Activated naive CD8-positive, alpha-beta T cell treated with anti-CD3 and anti-CD28 coated beads, Interleukin-2, amount 50 U/mL, for 16 hours (primary cell): ENCODE measurements at places on chromosomes 3 and 15.

GRCh38 chr15:92048739-92049138, 195.2 kb downstream of the SLCO3A1 start:
- DNase-seq: no peak

DNA sequence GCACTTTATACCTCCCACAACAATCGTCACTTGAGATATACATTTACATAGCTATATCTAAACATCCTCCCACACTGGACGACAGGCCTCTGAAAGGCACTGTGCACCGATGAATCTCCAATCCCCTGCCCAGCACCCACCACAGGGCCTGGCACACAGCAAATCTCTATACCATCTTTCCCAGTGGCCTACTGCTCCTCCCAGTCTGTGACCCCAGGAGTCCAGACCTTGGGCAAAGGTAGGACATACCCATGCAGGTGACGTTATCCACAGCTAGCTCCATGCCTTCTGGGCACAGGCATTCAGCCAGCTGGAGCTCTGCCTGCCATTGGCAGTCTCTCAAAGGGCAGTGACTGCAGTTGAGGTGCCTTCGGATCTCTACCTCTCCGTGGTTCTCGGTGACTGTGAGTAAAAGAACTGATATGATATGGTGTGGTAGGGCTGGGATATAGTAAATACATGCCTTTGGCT, 5.8 kb downstream of the LTK start:
- DNase-seq: no peak

- no peak for DNase-seq
Measured at GRCh38 chr3:177703788-177704187, 506.5 kb upstream of the TBL1XR1 start.

- no peak for DNase-seq
Measured at GRCh38 chr3:10351013-10351735, 30.3 kb upstream of the SEC13 start.

DNA sequence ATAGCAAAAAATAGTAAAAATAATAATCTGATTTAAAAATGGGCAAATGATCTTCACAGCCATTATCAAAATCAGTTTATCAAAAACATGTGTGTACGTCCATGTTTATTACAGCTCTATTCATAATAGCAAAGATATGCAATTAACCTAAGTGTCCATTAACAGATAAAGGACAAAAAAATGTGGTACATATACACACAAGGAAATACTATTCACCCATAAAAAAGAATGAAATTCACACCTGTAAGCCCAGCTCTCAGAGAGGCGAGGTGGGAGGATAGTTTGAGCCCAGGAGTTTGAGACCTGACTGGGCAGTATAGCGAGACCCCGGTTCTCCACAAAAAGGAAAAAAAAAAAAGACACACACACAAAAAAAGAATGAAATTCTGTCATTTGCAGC, 82.6 kb upstream of the PPIB start:
- no peak for DNase-seq

DNA sequence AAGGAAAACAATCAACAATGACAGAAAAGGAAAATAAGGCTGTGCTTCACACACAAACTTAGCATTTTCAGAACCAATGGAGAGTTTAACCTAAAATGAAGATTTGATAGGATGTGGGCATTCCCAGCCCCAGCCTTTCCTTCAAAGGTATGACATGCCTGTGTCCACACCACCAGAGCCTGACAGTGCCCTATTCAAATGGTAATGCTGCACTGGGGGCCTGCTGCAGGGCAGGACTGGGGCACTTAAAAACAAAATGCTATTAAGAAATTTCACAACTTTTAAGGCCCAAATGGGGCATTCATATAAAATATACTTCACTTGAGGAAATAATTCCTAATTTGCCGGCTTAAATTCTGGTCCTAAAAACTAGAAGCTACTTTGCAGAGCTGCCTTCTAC, 30.9 kb upstream of the TKT start:
- DNase-seq: no peak

DNA sequence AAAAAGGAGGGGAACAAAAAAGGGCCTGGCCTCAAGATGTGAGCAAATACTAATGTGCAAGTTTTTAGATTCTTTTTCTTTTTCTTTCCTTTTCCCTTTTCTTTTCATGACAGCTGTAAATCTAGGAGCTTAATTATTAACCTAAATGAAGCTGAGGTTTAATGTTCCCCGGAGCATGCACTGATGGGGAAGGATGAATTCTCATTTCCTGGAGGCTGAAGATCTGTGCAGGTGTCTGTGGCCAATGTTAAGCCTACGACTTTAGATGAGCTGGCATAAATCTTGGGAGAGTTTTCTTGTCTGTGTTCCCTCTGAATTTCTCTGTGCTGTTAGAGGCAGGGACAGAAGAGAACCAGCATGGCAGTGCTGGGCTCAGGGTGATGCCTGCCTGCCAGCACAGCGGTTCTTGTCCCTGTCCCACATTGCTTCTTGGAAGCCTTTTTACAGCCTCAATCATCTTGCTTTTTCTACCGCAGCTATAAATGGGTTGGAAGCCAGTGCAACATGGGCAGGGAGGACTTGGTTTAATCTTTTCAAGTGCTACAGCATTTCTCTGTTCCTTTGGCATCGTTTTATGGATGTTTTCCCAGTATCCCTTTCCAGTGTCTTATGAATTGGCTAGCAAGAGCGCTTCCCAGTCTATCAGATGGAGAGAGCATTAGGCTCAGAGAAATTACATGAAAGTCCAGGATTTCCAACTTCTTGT, 119.1 kb downstream of the ATG7 start:
- no peak for DNase-seq

DNA sequence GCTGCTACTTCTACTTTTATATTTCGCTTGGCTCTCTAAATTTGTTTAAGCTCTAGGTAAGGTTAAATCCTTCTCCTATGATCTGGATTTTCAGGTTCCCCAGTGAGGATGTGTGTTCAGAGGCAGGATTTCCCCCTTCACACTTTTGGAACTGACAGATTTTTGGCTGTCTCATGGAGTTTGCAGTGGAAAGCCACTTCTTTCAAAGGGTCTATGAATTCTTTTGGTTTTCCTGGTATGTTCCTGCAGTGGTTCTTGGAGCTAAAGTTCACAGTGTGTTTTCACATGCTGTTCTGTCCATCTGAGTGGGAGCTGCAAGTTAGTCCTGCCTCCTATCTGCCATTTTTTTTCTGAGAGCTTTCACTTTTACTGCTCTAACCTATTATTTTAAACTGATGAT, 21.6 kb upstream of the TIGIT start:
- DNase-seq: no peak
